Fibroblast of the conjunctiva (primary cell): ENCODE measurements at places on chromosomes 7 and 10.
A peak's percentile ranks its signal among the peaks of the same experiment; 100 is the strongest.

GRCh38 chr10:22637491-22637890 is 76.9 kb downstream of the PIP4K2A start:
- DNase-seq = no peak

DNA sequence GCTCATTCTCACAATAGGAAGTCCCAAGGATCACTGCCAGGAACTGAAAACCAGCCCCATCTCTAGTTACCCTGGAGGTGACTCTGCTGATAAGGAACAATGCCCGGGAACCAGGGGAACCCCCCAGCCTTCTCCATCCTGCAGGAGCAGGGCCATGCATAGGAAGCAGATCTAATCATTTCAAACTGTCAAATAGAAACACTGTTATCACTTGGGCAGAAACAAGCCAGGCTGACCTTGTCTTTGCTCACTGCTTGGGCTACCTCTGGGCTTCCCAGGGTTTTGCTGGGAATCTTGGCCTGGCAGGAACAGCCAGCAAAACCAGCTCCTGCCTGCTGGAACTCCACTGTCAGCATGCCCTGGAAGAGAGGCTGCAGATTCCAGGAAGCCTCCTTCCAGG is 114.1 kb downstream of the RNF216 start:
- no peak for DNase-seq

- no peak for DNase-seq
Measured at GRCh38 chr10:30819341-30820181, 190.0 kb upstream of the LYZL2 start.

DNA sequence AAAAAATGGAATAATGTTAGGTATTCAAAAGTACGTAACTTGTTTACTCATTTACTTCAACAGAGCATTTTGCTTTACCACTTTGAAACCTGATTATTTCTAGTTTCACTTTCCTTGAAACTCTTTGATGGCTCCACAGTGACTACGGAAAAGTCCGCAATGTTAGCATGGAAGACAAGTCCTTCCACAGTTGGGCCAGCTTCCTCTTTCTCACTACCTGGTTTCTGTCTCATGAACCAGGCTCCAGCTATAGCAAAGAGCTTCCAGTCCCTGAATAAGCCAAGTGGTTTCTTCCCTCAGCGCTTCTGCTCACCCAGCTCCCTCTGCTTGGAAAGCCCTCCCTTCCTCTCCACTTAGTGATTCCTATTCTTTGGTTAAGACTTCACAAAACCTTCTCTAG is 44.8 kb upstream of the SLC16A12 start:
- DNase-seq = no peak

DNA sequence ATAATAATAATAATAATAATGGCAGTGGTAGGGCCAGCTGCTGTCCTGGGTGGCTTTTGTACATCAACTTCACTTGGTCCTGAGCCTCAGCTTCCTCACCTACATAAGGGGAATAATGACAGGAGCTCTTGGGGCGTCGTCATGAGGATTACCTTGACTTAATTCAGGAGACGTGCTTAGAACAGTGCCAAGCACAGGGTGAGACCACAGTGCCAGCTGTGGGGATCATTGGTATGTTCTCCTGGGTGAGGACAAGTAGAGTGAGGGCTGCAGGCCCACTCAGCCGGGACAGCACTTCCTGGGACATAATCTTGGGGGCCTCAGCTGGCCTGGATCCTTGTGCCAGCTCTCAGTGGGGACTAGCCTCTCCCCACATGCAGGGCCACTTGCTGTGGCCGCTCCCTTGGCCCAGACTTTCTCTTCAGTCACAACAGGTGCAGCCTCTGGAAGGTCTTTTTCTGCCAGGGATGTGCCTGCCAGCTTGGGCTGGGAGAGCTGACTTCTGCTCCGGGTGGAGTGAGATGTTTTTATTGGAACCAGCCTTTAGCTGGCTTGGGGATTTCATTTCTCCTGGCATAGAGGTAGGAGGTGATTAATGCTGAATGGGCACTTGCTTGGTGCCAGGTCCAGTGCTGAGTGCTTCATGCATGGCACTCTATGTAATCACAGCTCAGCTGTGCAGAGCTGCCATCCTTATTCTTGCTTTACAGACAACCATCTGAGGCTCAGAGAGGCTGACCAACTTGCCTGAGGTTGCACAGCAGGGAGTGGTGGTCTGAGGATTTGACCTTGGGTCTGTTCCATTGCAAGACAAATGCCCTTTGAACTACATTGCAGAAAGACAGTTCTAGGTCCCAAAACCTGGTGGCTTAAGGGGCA is 45.3 kb downstream of the TSPAN15 start:
- DNase-seq = no peak

DNA sequence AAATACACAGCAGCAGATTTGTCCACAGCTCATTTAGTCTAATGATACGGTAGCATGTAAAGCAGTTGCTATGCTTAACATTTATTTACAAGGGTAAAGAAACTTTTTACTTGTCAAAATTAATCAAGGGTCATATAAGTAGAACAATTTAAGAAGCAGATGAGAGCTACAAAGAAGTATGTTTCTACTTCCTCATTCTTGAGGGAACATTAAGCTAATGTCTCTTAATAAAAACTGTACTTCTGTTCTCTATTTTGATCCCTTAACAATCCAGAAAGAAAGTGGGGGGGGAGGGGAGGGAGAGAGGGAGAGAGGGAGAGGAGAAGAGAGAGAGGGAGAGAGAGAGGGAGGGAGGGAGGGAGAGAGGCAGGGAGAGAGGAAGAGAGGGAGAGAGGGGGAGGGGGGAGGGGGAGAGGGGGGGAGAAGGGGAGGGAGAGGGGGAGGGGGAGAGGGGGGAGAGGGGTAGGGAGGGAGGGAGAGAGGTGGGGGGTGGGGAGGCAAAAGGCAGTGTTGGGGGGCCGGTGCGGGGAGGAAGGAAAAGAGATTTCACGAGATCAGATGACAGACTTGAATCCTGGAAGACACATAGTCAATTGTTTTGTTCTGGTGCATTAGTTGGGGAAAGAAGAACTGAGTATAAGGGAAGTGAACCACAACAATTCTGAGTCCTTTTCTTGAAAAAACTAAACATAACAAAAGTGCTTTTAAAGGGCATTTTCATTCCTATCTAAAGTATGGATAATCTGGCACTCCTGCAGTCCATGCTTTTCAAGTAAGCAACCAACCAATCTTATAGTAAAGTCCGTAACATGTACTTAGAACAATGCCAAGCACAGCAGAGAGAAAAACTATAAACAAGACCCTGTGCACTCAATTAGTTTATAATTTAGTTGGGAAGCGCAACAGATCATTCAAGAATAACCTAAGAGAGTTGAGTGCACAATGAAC is 128.0 kb downstream of the USP6NL start:
- DNase-seq = no peak

DNA sequence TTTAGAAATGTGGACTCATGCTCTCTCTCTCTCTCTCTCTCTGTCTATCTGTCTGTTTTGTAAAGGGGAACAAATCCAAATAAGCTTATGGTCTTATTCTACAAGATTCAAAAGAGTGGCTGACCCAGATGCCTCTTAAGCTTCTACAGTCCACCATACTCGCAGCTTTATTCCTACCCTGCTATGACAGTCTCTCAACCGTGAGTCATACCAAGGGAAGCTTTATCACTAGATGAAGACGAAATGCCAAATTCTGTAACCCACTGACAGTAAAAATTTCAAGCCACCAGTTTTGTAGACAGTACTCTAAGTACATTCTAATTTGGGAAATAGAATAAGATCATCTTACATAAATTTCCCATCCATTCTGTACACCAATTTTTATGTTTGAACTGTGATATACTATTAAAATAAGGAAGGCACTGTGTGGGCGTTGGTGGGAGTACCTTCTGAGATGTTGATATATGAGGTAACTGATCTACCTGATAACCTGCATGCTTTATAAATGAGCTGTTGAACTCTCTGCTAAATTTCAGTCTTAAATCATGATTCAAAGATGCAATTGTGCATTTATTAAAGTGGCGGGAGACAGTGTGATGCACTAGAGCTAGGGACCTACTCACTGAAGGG is 153.2 kb downstream of the KLF6 start:
- no peak for DNase-seq

GRCh38 chr7:106061301-106061979 is 50.7 kb downstream of the SYPL1 start:
- DNase-seq = no peak

DNA sequence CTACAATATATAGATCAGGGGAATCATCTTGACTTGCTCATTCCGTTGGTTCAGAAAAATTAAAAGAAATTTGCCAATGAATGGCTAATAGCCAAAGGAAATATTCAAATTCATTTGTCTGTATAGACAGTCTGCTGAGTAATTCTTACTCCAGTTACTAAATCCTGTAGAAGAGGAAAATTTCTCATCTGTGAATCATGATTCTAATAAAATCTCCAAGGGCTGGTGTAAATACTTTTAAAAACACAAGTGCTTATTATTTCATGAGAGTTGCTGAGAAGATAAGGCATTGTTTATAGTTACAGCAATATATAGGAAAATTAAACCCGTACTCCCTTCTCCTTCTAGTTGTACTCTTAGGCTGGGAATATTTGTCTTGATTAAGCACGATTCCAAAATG is 53.0 kb downstream of the WNT2 start:
- peak; percentile 62 for DNase-seq

DNA sequence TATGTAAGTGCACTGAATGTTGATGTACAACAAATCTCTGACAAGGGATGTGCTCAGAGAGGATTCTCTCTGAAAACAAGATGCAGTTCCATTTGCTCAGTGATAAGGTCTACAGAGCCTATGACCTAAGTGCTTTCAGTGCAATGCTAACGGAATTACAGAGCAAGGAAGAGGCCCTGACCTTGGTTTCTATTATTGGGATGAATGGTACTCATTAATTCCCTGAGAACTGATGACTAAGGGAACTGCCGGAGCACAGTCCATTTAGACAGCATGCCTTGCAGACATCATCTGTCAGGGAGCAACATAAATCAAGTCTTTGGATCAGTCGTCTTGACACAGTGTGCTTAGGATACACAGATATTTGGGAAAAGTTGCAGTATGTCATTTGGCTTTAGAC is 340.8 kb downstream of the PHTF2 start:
- peak; percentile 23 for DNase-seq

- DNase-seq = no peak
Measured at GRCh38 chr7:108093851-108094331, 36.3 kb downstream of the LAMB4 start.

DNA sequence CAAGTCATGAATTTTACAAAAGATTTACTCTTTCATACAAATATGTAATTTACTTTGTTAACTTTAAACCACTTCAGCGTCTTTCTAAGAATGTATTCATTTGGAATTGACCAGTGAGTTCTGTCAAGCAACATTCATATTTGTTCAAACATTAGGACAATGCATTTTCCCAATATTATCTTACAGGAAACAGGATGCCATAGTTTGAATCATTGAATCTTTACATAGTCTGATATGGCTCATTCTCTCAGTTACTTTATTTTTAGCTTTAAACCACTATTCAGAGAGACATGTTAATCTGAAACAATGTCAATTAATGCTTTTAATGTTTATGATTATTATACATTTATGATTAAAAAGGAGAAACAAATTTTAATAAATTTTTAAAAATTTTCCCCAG is 21.1 kb upstream of the MEOX2 start:
- DNase-seq = no peak

DNA sequence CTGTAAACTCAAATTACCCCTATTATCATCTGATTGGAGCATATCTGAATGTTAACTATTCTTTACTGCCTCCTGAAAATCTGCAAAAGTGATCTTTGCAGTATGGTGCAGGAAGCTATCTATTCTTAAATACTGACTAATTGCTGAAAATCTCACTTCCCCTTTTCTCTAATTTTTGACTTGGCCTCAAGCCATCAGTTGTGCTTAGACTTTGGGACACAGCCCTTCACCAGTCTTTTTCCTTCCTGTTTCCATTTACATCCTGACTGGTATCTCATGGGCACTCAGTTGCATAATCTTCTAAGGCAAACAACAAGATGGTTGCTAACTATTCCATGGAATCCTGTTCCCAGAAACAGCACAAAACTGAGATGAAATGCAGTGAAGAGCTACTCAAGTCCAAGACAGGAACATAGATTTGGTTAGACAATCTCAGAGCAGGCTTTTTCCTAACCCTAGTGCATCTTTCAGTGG is 228.5 kb downstream of the SORCS1 start:
- no peak for DNase-seq

DNA sequence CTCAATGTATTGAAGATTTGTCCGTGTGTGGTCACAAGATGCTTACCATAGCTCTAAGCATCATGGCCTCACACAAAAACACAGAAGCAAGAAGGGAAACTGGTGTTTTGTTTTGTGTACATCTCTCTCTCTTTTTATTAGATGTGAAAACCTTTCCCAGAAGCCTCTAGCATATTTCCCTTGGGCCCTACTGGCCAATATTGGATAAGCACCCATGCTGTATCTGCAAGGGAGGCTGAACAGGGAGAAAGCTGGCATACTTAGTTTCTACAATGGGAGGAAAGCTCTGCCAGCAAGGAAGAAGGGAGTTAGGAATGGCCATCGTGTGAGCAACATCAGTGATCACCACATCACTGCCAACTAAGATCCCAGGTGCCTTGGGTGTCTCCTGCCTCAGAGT is 9.6 kb upstream of the NAMPT start:
- no peak for DNase-seq

- DNase-seq = no peak
Measured at GRCh38 chr7:77532247-77532646, 4.8 kb upstream of the PTPN12 start.

DNA sequence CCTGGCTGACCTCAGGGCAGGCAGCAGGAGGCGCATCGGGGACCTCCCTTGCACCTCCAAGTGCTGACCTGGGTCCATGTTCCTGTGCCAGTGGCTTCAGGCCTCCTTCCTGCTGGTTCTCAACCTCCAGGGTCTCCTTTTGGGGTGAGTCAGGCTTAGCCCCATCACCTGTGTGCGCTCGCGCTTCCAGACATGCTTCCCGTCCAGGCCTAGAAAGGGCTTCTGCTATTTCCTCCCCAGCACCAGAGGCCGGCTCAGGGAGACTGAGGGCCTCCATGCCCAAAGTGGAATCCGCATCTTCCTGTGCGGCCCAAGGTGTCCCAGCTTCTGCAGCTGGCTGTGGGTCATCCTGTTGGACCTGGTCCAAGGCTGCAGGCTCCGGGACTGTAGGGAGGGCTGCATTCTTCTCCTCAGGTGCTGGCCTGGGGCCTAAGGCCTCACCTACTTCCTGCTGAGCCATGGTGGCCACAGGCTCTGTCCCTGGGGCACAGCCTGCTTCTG is 5.9 kb downstream of the NACAD start:
- no peak for DNase-seq

- DNase-seq = no peak
Measured at GRCh38 chr7:134782121-134782623, 2.7 kb downstream of the CALD1 start.

- DNase-seq = peak; percentile 86
Measured at GRCh38 chr7:54788664-54789063, 29.7 kb upstream of the SEC61G start.

- DNase-seq = no peak
Measured at GRCh38 chr7:22074897-22075296, 129.2 kb upstream of the CDCA7L start.

GRCh38 chr10:116708391-116708821 is 34.0 kb downstream of the HSPA12A start:
- DNase-seq = no peak

- DNase-seq = no peak
Measured at GRCh38 chr7:24587853-24588252, 14.6 kb downstream of the PALS2 start.

- DNase-seq = no peak
Measured at GRCh38 chr7:47188136-47188535, 393.8 kb downstream of the TNS3 start.

- no peak for DNase-seq
Measured at GRCh38 chr7:94350734-94351133, 44.0 kb upstream of the COL1A2 start.

- no peak for DNase-seq
Measured at GRCh38 chr10:8069627-8070026, 15.1 kb downstream of the GATA3 start.

- no peak for DNase-seq
Measured at GRCh38 chr10:124996854-124997215, 54.9 kb downstream of the ZRANB1 start.
